ENCODE measurements at places on chromosomes 1 and 21.

GRCh38 chr1:6005276-6005917 is 13.2 kb upstream of the NPHP4 start:
- DNase-seq: no peak

DNA sequence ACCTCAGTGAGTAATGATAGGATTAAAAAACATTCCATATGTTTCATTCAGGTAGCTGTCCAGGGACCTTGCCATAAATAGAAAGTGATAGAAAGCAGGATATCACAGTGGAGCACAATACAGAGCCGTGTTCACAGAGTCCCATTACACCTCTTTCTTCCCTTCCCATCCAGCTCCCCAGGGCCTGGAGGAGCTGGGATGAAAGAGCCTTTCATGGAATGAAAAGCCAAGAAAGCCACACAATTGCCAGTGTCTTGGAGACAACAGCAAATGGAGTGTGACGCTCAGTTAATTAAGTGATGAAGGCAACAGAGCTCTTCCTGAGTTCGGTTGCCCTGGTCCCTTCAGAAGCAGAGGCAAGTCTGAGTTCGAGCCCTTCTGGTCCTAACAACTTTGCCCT is 387.3 kb upstream of the PLXNA2 start:
- no peak for DNase-seq

GRCh38 chr21:19987671-19988070 is 1010.5 kb upstream of the NCAM2 start:
- no peak for DNase-seq

DNA sequence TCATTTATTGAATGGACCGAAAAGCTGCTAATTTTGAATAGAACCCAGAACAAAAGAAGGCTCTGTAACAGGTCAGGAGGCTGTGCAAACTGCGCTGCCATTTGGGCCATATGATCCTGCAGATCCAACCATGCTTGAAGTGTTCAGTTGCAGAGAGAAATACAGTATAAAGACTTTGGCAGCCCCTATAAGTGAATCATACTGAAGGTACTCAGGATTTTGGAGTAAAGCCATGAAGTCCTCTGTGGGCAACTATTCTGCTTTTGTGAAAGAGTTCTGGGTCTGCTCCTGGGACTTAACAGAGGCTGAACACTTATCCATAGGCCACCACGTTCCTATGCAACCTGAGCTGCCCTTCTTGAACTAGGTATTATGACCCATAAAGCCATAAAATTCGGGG is 1613.6 kb upstream of the PRMT6 start:
- DNase-seq: no peak

DNA sequence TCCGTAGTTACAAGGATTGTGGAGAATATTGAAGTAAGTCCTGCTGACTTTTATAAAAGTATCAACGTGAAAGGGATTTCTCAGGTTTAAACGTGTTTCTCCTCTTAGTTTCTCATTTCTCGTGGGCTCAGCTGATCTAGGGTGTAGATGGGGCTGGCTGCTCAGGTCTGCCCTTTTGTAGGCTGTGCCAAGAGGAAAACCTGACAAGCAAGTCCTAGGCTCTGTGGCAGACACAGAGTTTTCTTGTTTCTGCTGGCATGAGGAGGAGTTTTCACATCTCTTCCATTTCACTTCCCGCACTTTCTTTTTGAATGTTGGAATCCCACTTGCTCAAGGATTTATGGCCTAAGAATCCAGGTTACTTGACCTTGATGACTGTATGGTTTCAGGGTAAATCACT is 14.8 kb downstream of the VPS13D start:
- no peak for DNase-seq

DNA sequence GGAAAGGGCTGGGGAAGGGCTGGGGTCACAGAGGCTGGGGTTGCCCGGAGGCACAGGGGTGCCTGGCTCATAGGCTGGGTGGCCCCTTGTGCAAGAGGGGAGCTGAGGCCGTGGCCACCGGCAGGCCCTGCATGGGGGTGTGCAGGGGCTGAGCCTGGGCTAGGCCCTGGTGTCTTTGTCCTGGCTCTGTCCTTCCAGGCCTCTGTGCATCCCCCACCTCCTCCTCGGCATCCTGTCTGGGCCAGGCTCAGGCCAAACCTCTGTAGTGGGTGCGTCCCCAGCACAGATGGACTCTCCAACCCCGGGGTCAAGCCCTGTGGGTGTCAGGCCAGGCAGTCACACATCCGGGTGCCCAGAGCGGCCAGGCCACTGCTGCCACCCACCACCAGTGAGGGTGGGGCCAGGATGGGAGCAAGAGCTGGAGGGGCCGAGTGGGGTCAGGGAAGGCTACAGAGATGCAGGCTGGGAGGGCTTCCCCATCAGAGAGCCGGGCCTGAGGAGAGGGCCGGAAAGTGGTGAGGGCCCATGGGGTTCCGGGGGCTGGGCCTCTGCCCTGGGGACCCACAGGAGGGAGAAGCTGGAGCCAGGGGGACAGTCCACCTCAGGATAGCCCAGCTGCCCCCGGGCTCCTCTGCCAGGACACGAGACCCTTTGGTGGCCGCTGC is 19.4 kb downstream of the PANK4 start:
- no peak for DNase-seq

DNA sequence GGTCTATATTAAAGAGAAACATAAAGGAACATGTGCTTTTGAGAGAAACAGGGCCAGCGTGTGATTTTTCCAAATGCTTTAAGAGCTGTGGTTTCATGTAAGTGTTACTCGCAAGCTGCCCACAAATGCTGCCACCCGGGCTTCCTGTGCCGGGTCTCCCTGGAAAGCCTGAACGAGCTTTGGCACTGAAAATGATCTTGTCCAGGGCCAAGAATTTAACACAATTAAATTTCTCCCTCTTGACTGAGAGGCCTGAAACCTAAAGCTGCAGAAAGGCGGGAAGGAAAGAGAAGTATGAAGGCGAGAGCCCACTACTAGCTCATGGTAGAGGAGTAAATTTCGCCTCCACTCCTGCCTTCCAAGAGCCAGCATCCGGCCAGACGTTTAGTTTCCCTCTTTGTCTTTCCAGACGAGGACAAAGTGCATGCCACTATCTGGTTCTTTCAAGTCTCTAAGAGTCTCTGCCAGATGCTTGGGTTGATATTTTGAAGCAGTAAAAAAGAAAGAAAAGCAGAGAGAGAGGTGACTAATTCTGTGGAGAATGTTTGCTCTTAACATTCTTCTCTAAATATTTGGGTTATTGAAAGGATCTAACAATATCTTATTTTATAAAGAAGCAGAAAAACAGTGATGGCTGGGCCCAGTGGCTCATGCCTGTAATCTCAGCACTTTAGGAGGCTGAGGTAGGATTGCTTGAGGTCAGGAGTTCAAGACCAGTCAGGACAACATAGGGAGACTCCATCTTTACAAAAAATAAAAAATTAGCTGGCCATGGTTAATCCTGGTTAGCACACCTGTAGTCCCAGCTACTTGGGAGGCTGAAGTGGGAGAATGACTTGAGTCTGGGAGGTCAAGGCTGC is 100.0 kb upstream of the HNRNPU start:
- no peak for DNase-seq

DNA sequence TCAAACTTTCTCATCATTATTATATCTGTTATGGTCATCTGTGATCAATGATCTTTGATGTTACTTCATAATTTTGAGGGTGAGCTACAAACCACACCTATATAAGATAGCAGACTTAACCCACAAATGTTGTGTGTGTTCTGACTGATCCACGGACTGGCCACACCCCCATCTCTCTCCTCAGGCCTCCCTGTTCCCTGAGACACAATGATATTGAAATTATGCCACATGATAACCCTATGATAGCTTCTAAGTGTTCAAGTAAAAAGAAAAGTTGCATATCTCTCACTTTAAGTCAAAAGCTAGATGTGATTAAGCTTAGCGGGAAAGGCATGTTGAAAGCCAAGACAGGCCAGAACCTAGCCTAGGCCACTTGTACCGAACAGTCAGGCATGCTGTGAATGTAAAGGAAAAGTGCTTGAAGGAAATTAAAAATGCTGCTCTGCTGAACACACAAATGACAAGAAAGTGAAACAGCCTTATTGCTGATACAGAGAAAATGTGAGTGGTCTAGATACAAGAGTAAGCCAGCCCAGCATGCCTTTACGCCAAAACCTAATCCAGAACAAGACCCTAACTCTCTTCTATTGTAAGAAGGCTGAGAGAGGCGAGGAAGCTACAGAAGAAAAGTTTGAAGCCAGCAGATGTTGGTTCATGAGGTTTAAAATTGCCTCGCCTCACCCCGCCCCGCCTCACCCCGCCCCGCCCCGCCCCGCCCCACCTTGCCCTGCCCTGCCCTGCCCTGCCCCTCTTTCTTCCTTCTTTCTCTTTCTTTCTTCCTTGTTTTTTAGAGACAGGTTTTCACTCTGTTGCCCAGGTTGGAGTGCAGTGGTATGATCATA is 16.5 kb downstream of the CTSS start:
- no peak for DNase-seq

- no peak for DNase-seq
Measured at GRCh38 chr1:106502659-106503058, 553.8 kb upstream of the PRMT6 start.

GRCh38 chr1:2988256-2988655 is 33.0 kb upstream of the ACTRT2 start:
- no peak for DNase-seq

DNA sequence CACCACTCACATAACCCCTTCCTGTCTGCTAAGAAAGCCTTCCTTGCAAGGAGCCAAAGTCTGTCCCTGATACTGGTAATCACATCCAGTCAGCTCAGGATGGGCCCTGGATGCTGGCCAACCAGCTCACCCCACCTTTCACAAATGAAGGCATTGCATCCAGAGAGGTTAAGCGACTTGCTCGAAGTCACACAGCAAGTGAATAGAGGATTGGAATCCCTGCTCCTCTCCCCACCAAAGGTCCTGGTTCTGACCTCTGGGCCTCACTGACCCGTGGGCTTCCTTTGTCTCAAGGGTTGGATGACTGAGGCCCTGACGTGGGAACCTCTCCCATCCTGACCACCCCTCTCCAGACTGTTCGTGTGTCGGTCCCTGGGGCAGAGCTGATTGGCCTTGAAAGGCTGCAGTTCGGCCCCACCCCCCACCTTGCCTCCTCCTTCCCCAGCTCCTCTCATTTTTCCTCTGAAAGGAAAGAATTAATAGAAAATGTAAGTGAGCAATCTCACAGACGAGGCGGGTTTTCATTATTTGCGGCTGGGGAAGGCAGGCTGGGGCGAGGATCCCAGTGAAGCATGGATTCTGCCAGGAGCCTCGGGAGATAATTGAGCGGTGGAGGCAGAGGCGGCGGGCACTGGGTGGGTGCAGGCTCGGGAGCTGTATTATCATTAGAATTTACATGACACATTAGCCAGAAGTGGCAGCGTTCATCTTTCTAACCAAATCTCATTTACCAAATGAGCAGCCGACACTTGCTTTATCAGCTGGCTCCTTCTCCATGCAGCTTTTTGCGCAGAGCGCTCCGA is 101.5 kb upstream of the CSF3R start:
- no peak for DNase-seq

Measured in pancreas (tissue), 10 donors.